ENCODE measurements at places on chromosomes 6 and 20.

GRCh38 chr6:7204726-7205125 lies 97.0 kb downstream of the RREB1 start:
- DNase-seq, result no peak

DNA sequence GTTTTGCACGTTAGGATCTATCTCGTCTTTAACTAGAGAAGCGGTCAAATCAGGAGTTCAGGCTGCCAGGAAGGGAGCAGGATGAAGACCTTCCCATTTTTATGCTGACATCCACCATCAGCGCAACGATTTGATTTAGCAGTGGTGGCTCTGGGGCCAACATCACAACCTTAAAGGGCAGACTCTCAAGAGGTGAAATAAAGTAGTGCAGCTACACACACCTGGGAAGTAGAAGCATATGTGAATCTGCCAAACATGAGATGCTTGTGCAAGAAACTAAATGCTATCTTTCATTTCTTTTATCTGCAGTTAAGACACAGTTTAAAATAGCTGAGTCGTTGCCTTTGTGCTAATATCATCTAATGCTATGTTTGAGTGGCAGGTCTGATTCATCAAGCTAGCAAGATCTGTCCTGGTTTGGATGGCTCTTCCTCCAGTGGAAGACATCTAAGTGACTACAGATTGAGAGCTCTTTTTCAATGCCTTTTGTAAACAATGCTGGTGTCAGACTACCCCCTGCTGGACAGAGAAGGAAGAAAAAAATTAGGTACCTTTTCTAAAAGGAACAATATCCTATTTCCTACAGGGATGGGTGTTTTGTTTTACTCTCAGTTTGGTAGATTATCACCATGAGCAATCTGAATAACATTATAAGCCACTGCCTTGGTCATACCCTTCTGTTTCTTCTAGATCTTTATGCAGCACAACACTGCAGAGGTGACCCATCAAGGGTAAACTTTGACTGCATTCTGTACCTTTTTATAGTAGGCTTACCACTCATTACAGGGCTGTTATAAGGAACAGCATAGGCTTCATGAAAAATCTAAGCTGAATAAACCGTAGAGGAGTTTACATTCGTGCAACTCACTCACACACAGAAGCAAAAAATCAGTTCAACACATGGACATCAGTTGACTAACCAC lies 171.6 kb upstream of the FBXL4 start:
- no peak for DNase-seq

DNA sequence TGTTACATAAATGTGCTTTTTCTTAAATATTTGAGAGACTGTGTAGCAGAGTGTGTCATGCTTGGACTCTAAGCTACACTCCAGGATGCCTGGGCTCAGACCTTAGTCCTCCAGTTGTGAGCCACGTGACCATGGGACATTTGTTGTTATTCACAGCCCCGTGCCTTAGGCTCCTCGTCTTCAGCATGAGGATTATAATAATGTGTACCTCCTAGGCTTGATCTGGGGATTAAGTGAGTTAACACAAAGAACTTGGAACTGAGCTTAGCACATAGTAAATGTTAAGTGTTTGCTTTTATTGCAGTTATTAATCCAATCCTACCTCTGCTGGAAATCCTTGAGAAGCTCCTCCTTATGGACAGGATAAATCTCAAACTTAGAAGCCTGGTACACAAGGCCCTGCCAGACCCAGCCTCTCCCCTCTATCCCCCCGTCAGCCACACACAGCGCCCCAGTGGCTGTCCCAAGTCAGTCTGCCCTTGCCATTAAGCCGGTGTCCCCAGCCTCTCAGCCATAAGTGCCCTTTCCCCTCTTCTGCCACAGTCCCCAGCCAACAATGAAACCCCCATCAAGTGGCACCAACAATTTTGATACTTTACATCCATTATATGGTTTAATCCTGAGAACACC lies 177.5 kb downstream of the TMEM242 start:
- DNase-seq, result no peak

- DNase-seq, result no peak
Observed at GRCh38 chr20:39669659-39670058, 707.5 kb downstream of the DHX35 start.

- DNase-seq, result no peak
Observed at GRCh38 chr20:37519508-37520418, 1.3 kb upstream of the NNAT start.

- no peak for DNase-seq
Observed at GRCh38 chr20:34269996-34270627, 28.9 kb downstream of the ASIP start.
